ENCODE measurements at places on chromosomes 13 and 19.

GRCh38 chr13:59790626-59791025, 373.1 kb downstream of the DIAPH3 start:
- DNase-seq: no peak

DNA sequence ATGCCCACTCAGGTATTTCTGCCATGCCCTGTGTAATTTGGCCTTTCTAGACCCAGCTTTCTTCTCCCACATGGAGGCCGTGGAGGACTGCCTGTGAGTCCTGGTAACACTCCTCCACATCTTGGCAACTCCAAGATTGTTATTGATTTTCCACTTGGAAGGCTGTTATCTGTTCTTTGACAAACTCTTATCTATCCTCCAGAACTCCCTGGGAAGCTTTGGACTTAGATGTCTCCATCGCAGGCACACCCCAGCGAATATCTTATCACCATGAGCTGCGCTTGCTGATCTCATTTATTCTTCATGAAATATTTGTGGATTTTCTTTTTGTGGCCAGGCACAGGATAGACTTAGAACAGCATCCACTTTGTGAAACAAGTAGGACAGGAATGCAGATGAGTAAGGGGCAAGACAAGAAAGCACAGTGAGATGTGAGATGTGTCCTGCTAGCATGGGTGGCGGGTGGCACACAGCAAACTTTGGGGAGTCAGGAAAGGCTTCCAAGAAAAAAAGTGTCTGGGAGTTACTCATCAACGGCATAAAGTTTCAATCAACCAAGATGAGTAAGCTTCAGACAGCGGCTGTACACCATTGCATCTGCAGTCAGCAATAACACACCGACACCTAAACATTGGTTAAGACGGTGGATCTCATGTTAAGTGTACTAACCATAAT, 84.5 kb upstream of the IRS2 start:
- DNase-seq: no peak

GRCh38 chr19:7435586-7435985, 53.2 kb downstream of the PEX11G start:
- DNase-seq: no peak

DNA sequence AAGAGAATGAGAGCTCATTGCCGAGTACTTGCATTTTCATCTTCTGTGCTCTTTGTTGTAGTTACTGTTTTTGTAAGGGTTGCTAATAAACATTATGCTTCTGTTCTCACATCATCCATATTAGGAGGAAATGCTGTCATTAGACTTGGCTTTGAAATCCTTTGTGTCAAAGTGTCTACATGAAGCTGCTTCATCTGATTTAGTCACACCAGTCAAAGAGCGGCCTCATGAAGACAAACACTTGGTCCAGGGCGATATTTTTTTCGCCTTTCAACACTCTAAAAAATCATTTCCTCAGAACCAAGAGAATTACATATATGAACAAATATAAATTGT, 105.0 kb downstream of the SPRY2 start:
- DNase-seq: no peak

GRCh38 chr19:6011794-6012193, 33.9 kb upstream of the RANBP3 start:
- no peak for DNase-seq

GRCh38 chr13:41742917-41743552, 217.9 kb downstream of the VWA8 start:
- no peak for DNase-seq

- no peak for DNase-seq
Observed at GRCh38 chr19:53555352-53555751, 17.4 kb downstream of the ZNF331 start.

DNA sequence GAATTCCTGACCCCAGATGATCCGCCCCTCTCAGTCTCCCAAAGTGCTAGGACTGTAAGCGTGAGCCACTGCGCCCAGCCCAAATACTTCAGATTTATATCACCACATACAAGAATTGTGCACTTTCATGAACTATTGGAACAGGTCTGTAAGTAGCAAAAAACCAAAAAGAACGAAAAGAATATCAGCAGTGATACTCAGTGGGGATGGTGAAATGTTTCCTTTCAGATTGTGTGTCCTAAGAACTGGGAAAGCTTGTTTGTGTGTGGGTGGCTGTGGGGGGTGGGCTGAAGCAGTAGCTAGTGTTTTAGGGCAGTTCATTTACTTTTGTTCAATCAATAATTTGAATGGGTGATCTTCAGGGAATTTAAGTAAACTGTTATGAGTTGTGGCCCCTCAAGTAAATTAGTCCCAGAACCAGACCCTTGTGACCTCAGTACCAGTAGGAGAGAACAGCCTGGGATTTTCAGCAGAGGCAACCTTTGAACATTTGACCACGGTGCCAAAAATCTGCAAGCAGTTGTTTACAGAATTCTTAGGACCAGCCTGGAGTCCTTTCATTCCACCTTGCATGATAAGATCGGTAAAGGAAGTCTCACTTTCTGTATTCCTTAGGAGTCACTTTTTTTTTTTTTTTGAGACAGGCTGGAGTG, 106.6 kb downstream of the LRCH1 start:
- no peak for DNase-seq

DNA sequence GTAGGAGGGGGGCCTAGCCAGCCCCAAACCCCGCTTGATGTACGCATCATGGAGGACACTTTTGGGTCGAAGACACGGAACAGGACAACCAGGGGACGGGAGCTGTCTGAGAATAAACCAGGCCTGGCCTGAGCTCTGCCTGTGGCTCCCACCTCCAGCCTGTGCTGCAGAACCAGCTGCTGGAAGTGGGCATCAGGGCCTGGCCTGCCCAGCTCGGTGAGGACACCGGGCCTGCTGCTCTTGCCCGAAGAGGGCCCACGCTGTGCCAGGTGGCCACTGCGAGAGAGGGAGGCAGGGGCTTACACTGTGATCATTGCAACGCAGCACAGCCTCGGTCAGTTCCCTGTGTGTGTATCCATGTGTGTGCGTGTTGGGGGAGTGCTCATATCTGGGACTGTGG, 34.6 kb downstream of the CEBPG start:
- DNase-seq: no peak

DNA sequence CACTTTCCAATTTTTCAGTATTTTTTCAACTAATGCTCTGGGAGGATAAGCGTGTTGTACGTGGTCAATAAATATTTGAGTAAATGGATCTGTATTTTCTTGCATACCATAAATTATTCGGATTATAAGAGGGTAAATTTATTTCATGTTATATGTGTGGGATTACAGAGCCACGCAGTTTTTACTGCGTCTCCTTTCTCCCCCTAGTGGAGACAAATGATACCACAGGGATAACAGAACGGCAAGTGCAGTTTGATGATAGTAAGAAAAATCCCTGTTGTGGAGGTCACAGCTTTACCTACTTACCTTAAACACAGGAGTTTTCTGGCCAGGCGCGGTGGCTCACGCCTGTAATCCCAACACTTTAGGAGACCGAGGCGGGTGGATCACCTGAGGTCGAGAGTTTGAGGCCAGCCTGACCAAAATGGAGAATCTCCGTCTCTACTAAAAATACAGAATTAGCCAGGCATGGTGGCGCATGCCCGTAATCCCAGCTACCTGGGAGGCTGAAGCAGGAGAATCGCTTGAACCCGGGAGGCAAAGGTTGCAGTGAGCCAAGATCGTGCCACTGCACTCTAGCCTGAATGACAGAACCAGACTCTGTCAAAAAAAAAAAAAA, 16.8 kb downstream of the MBD3L2B start:
- no peak for DNase-seq

DNA sequence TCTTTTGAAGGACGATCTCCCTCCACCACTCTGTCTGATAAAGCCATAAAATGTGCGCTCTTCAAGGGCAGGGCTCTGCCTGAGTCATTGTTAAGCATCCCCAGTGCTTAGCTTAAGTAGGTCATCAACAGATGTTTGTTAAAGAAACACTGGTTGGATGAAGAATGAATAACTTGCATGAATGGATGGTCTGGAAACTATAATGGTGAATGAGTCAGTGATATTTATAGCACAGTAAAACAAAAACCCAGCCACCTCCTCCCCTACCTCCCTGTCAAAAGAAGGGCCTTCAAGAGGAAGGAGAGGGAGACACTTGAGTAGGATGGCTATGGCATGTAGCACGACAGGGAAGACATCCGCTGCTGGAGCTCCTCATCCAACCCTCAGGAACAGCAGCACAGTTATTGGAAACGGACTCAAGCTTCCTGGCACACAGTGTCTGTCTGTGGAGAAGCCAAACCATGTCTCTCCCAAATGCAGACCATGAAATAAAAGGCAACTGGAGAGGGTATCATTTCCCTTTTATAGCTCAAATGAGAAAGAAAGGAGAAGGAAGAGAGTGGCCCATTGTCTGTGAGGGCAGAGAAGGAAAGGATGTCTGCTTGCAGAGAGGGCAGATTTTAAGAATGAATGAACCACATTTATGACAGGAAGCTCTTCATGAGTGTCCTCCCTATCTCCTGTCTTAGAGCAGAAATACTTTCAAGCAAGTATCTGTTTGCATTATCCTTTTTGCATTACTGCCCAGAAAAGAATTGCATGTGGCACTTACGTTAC, 183.5 kb upstream of the UBL3 start:
- no peak for DNase-seq

- DNase-seq: no peak
Observed at GRCh38 chr13:40061466-40062450, 406.3 kb downstream of the COG6 start.

GRCh38 chr19:51803967-51804366, 9.0 kb downstream of the FPR3 start:
- DNase-seq: no peak

GRCh38 chr13:95926231-95926630, 127.0 kb downstream of the UGGT2 start:
- no peak for DNase-seq

- DNase-seq: no peak
Observed at GRCh38 chr13:84025824-84026223, 143.6 kb upstream of the SLITRK1 start.

DNA sequence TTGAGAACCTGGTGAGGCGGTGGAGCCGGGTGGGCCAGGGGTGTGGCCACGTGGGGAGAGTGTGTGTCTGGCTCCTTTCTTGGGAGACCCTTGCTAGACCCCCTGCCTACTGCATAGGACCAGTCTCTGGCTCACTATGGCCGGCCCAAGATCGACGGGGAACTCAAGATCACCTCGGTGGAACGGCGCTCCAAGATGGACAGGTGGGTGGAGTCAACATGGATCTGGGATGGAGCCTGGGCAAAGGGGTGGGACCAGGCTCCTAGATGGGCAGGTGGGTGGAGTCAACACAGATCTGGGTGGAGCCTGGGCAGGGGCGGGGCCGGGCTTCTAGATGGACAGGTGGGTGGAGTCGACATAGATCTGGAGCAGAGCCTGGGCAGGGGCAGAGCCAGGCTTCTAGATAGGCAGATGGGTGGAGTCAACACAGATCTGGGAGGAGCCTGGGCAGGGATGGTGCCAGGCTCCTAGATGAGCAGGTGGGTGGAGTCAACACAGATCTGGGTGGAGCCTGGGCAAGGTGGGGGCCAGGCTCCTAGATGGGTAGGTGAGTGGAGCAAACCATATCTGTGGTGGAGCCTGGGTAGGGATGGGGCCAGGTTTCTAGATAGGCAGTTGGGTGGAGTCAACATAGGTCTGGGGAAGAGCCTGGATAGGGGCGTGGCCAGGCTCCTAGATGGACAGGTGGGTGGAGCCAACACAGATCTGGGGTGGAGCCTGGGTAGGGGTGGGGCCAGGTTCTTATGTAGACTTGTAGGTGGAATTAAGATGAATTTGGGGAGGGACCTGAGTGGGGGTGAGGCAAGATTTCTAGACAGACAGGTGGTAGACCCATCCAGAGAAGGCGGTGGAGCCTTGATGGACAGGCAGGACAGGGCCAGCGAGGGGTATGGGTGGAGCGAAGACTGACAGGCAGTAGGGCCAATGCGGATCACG, 56.5 kb downstream of the VAV1 start:
- no peak for DNase-seq

DNA sequence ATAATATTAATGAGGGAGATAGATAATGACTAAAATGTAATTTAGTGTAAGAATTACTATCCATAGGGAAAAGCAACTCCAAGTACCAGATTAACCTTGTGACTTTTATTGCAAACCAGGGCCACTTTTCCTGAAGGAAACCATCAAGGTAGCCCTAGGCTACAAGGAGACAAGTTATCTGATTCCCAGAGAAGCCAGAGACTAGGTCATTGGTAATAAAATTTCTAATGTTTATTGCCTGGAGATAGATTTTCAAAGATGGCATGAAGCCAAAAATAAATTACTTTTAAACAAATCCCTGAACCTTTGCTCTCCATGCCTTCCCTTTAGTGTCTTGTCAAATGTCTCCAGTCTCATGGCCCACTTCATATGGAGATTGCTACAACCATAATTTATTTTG, 610.1 kb upstream of the SLC10A2 start:
- DNase-seq: no peak

DNA sequence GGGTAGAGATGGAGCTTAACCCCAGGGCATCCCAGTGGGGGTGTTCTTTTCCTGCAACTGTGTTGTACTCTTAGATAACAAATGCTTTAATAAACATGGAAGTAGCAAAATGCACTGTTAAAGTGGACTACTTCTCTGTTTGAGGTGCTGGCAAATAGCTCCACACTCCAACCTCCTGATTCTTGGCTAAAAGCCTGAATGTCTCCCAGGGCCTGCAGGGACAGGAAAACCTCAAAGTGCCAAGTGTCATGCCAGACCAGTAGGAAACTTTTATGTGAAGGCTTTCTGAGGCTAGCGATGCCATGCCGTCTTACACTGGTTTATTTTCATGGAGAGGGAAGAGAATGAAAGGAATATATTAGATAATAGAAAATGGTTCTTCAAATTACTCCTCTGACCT, 6.8 kb downstream of the FREM2 start:
- DNase-seq: no peak

GRCh38 chr19:36113894-36114720, 568 bp downstream of the POLR2I start:
- DNase-seq: no peak

- peak; percentile 90 for DNase-seq
Observed at GRCh38 chr19:5031231-5032100, 62.6 kb downstream of the KDM4B start.

GRCh38 chr13:26867451-26868091, 107.0 kb upstream of the GPR12 start:
- no peak for DNase-seq

DNA sequence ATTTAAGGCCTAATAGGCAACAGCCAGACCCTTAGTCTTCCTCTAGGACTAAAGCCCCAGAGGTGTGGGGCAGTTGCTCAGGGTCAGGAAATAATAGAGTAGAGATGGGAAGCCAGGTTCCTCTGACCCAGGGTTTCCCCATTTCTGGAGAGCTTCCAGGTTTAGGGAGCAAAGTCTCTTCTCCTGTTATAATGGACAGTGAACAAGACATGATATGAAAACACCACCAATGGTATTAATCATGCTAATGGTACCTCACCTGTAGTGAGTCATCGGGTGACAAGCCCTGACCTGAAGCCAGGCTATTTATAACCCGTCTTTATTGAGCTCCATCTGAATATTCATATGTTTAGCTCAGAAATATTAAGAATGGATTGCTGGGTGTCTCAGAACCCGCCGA, 24.6 kb downstream of the BICRA start:
- no peak for DNase-seq

- no peak for DNase-seq
Observed at GRCh38 chr19:44204772-44205171, 7.6 kb upstream of the ZNF227 start.

GRCh38 chr13:22090106-22090505, 419.2 kb downstream of the FGF9 start:
- DNase-seq: no peak

- no peak for DNase-seq
Observed at GRCh38 chr19:35026418-35026817, 3.9 kb upstream of the SCN1B start.

- DNase-seq: no peak
Observed at GRCh38 chr19:43101950-43102349, 19.4 kb upstream of the PSG2 start.

GRCh38 chr19:10468133-10468532, 35.0 kb downstream of the KEAP1 start:
- DNase-seq: no peak

- DNase-seq: no peak
Observed at GRCh38 chr13:35793823-35794222, 317.3 kb upstream of the MAB21L1 start.
